ENCODE measurements at places on chromosomes 4 and X.

- DNase-seq, result no peak
These were observed 20.2 kb upstream of the CHRNA9 start for GRCh38 chr4:40314951-40315350.

GRCh38 chr4:18636001-18636585 lies 614.5 kb upstream of the LCORL start:
- DNase-seq, result no peak

GRCh38 chr4:129622566-129622965 lies 526.6 kb downstream of the C4orf33 start:
- no peak for DNase-seq

- no peak for DNase-seq
These were observed 50.9 kb upstream of the FAM241A start for GRCh38 chr4:112094330-112094729.

DNA sequence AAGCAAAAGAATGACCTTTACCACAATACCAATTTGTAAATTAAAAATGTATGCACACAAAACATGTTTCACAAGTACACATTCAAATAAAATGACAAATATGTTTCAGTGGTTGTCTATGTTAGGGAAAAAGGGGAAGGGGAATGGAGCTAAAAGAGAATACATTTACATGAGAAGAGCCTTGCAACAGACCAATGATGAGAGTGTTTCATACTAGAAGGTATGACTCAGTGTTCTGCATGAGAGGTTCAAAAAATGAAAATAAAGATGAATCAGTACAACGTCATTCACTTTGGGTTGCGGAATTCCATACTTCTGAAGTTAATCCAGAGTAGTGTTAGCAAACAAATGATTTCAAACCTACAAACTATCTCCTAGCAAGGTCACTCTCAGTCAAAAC lies 51.7 kb downstream of the RPGR start:
- DNase-seq, result peak; percentile 82

GRCh38 chr4:153154007-153154975 lies 50.0 kb upstream of the TRIM2 start:
- DNase-seq, result no peak

DNA sequence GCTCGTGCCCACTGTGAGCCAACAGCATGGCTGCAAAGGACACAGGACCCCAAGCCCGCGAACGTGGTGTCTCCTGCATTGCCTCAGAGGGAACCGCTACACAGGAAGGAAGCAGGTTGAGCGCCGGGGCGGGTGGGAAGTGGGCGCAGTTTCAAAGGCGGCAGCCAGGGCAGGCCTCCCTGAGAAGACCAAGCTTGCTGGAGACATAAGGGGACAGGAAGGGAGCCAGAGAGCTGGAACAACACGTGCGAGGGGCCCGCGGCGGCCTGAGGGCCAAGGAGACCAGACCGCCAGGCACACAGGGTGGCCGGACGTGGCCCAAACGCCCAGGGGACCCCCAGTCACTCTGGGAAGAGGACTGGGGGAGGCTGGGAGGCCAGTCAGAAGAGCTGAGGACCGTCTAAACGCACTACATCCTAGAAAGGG lies 32.0 kb downstream of the CTBP1 start:
- DNase-seq, result no peak
